ENCODE measurements at places on chromosomes 3 and 15. TPM values are rescaled to one million over a fixed set of nuclear protein-coding genes. Genes with fewer than 3 reads are reported as not detected.

RYR3 gene
- not detected for total RNA-seq

NPAP1 gene
- not detected for total RNA-seq

TLR9 gene
- not detected for total RNA-seq

CRBN gene
- 62.5 TPM for total RNA-seq

STXBP5L gene
- not detected for total RNA-seq

PDCD7 gene
- total RNA-seq, result 19.5 TPM

KLF15 gene
- total RNA-seq, result 4.4 TPM

ANKUB1 gene
- not detected for total RNA-seq

SLC22A13 gene
- 0.29 TPM for total RNA-seq

C3orf22 gene
- total RNA-seq, result not detected

GOLGA8S gene
- under 0.01 TPM for total RNA-seq

C3orf20 gene
- total RNA-seq, result under 0.01 TPM

GP5 gene
- total RNA-seq, result 0.36 TPM

GOLGA8Q gene
- total RNA-seq, result 0.36 TPM

CXCR6 gene
- total RNA-seq, result not detected

EPHB1 gene
- total RNA-seq, result 0.36 TPM

STIMATE gene
- total RNA-seq, result 18.5 TPM

GOLGA8M gene
- total RNA-seq, result under 0.01 TPM

PLD1 gene
- 29.5 TPM for total RNA-seq

STARD5 gene
- total RNA-seq, result 6.5 TPM

UBE3A gene
- 91.2 TPM for total RNA-seq

GRM7 gene
- total RNA-seq, result not detected

RARB gene
- total RNA-seq, result 4.1 TPM

RASGRP1 gene
- 0.36 TPM for total RNA-seq

NAA80 gene
- total RNA-seq, result 6.5 TPM

NTRK3 gene
- total RNA-seq, result 0.72 TPM
